CD4-positive, alpha-beta memory T cell (primary cell): ENCODE measurements at places on chromosomes 2 and 18. TPM values are rescaled to one million over a fixed set of nuclear protein-coding genes. Genes with fewer than 3 reads are reported as not detected.

GRCh38 chr2:122194546-122194945 is 439.1 kb downstream of the TSN start:
- DNase-seq, result no peak

MYO3B gene
- not detected for total RNA-seq

GRCh38 chr2:144989579-144990270 is 469.8 kb upstream of the ZEB2 start:
- no peak for DNase-seq

DNA sequence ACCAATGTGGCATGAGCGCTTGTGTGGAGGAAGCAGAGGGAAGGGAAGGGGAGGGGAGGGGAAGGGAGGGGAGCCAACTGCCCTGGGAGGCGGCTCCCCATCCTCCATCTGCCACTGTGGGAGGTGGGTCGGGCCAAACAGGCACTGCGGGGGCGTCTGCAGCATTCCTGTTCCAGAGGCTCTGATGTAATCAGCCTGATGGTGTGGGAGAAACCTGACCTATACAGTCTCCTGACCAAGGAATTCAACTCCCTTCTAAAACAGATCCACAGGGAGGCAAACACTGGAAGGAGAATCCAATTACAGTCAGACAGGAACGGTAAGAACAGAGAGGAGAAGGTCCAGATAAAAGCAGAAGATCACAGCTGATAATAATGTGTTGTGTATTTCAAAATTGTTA is 88.8 kb downstream of the CD8B2 start:
- no peak for DNase-seq

DNA sequence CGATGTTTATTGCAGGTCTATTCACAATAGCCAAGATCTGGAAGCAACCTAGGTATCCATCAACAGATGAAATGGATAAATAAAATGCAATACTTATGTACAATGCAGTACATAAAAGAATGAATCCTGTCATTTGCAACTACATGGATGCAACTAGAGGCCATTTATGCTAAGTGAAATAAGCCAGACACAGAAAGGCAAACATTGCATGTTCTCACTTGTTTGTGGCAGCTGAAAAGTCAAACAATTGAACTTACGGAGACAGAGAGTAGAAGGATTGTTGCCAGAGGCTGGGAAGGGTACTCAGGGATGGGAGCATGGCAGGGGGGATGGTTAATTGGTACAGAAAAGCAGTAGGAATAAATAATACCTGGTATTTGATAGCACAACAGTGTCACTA is 563.9 kb downstream of the TMX3 start:
- no peak for DNase-seq

- DNase-seq, result no peak
Observed at GRCh38 chr18:59649591-59649990, 47.6 kb downstream of the CCBE1 start.

GRCh38 chr18:50061876-50062517 is 132.9 kb downstream of the MYO5B start:
- no peak for DNase-seq

DNA sequence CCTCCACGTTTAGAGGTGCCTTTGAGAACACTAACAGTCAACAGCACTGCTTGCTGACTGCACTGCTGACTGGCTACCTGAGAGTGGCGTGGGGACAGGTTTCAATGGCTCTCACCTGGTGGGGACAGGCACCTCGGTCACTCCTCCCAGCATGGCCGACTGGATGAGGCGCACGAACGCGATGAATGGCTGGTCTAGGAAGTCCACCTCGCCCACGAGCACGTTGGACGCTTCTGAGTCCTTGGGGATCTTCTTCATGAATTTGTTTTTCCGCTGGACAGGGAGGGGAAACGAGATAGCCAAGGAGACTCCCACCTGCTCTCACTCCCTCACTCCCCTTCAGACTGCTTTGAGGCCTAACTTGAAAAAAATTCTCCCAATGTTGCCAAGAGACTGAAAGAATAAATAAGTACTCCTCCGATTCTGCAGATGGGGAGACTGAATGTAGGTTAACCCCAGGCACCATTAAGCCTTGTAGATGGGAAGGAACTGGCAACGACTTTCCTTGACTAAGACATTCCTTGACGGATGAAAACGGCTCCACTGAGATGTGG is 57.3 kb downstream of the MTHFD2 start:
- DNase-seq, result no peak

DNA sequence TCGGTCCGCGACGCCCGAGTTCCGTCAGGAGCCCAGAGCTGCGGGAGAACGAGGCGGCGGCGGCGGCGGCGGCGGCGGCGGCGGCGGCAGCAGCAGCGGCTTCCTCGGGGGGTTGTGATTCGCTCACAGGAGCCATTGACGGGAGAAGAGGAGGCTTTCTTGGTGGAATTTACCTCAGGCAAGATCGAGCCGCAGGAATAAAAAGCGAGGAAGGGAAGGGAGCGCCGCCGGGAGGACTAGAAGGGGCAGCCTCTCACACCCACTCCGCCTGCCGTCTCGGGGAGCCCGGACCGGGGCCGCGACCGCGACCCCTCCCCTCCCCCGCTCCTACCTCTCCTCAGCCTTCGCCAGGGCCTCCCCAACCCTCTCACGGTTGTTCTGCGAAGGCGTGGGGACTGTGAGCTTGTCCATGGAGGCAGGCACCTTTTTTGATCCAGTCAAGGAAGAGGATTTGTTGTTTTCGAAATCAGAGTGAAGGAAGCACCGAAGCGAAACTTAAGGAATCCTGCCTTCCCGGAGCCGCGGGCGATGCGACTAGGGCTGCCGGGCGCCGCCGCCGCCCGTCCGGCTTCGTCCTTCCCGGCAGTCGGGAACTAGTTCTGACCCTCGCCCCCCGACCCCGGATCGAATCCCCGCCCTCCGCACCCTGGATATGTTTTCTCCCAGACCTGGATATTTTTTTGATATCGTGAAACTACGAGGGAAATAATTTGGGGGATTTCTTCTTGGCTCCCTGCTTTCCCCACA is 506 bp downstream of the BMPR2 start:
- DNase-seq, result peak; percentile 59

UGT1A8 gene
- not detected for total RNA-seq

GAD1 gene
- not detected for total RNA-seq

DNA sequence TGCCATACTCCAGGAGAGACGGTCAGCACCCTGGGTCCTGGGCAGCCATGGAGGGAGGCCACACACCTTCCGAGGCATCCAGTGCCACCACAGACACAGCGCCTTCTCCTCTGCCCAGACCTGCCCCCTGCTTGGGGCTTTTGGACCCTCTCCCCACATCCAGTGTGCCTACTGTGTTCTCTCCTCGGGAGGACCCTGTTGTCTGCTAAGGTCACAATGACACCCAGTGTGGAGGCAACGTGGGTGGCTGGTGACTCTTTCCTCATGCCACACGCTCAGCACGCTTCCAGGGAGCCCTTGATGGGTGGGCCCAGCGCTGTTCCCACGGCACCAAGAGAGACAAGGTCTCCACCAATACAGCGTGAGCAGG is 251.9 kb downstream of the EIPR1 start:
- DNase-seq, result no peak

DNA sequence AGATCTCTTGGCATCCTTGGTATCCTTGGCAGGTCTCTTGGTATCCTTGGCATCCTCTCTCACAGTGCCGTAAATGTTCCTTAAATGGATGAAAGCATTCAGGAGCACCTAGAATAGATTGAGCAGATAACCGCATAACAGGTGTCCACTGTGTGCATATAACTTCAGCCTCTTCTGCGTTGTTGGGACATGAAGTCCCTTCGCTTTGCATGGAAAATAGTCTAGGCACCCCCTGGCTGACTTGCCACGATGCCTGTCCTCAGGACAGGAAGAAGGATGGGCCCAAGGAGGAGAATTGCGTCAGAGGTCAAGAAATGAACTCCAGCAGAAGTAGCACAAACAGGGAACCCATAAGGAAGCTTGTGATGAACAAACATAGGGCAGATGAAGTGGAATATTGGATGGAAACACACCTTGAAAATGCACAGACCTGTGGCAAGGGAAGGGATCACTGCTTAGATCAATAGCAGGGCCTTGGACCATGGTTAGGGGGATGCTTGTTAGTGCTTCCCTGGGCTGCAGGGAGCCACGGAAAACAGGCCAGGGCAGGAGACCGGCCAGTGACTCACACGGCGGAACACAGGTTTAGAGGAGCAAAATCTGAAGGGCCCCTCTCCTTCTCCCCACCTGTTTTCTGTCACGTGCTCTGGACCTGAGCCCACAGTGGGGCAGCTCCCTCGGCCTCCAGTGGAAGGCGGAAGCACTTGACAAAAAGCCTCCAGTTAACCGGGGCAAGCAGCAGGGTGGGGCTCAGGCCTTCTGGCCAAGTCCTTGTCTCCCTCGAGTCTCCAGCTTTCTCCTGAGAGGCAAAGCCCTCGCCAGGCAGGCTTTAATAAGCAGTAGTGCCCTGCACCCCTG is 99.2 kb upstream of the ASAP2 start:
- DNase-seq, result no peak

SOX11 gene
- total RNA-seq, result not detected

- DNase-seq, result no peak
Observed at GRCh38 chr2:36544638-36545338, 53.2 kb downstream of the FEZ2 start.

DNA sequence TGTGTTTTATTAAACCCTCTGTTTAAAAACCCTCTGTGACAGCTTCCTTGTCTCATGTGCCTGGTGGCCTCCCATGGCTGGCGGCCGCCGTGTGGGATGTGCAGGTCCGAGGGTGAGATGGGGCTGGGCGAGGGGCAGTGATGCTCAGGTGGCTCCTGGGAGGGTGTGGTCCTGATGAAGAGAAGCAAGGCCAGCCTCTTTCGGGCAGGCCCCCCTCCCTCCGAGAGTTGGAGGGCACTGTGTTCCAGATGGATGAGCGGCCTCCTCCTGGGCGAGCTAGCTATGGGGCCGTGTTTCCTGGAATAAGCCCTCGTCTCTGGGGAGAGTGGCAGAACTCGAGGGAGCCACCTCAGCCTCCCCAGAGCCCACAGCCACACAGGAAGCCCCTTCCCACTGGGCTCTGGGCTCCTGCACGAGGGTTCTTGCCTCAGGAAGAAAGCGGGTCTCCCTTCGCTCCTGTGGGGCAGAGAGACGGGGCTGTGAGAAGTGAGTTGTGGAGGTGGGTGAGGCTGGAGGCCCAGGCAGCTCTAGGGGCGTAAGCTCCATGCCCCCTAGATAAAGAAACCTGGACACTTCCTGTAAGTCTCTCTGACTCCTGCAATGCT is 72.1 kb downstream of the ASB1 start:
- no peak for DNase-seq

DNA sequence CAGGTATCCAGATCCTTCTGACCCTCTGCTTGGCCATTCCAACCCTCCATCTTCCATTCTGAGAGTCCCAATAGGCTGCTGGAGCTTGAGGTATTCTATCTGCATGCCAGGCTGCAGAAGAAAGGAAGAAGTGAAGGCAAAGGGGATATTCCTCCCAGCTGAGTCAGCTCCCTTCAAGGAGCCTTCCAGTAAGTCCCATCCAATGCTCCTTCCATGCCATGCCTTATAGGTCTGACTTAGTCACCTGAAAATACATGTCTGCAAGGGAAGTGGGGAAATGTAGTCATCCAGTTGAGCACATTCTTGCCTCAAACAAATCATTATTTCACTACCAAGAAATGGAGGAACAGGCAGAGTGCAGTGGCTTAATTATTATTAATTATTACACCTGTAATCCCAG is 464.6 kb downstream of the CNTNAP5 start:
- no peak for DNase-seq

DNA sequence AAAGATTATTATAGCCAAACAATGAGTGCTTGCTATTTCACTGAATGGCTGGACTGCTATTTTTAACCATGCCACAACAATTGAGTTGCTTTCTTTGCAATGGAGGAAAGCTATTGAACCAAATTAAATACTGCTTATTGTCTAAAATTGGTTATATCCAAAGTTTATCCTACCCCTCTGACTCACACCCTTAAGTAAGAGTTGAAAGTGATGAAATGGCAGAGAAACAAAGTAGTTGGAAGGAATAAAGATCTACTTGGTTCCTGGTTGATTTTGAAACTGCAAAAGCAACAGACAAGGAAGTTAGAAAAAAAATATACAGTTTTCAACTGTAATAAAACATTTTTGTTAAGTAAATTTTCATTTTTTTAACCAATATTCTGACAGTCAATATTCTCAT is 47.5 kb downstream of the EML4 start:
- DNase-seq, result no peak

DNA sequence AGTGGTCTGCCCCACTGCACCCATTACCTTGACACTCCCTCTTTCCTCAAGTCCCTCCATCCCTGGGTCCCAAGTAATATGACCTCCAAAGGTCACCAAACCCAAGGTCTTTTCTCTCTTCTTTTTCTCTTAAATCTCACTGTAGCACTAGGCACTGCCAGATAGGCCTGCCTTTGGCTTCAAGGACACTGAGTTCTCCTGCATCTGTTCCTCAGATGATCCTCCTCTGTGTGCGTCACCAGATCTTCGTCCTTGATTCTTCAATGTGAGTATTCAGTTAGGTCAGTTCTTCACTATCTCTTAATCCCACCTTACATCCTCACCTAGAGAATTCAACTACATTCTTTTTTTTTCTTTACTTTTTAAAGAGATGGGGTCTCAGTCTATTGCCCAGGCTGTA is 249.2 kb downstream of the NBAS start:
- DNase-seq, result no peak

DNA sequence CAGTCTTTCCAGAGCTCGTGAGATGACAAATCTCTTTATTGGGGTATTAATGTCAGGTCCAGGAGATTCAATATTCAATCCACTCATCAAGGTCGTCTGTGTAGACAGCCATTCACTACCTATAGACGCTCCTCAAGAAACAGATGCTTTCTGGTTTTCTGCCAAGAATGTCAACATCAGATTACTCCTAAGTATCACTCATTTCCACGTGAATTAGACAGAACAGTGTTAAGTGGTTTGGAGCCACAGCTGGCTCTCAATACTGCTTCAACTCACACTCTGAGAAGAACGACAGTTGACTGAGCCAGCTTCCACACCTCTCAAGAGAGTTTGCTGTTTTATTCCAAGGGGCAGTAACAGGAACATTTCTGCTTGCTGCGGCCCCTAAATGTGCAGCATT is 113.5 kb upstream of the NEDD4L start:
- DNase-seq, result no peak

DNA sequence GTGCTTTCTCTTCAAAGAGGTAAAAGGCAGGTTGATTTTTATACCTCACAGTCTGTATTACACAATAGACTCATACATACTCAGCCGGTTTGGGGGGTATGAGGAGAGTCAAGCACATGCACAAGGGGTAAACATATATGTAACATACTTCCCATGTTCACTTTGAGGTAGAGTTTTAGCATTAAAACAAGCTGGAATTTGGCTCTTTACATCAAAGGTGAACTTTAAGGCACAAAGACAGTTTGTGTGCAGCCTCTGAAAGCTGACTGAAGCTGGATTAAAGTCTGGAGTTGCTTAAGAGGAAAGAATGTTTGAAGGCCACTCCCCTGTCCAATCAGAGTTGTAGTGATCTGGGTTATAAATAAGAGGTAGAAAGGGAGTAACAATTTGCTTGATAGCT is 282.0 kb downstream of the DPP10 start:
- no peak for DNase-seq

GRCh38 chr2:171042253-171042969 is 113.4 kb downstream of the GORASP2 start:
- DNase-seq, result no peak

FHOD3 gene
- not detected for total RNA-seq

- no peak for DNase-seq
Observed at GRCh38 chr2:239804161-239805042, 220.7 kb downstream of the NDUFA10 start.

ERICH2 gene
- not detected for total RNA-seq
